ENCODE measurements at places on chromosomes 7 and 10.

DNA sequence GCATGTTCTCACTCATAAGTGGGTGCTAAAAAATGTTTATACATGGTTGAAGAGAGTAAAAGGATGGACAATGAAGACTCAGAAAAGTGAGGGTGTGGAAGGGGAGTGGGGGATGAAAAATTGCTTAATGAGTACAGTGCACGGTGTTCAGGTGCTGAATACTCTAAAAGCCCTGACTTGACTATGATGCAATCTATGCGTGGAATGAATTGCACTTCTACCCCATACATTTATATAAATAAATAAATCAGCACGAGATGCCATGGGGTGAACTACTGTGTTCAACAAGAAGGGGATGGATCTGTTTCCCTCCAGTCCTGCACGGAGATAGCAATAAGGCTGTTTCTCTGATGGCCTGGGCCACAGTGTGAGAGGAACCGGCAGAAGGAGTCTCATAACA lies 254.3 kb upstream of the LYZL1 start:
- no peak for DNase-seq

DNA sequence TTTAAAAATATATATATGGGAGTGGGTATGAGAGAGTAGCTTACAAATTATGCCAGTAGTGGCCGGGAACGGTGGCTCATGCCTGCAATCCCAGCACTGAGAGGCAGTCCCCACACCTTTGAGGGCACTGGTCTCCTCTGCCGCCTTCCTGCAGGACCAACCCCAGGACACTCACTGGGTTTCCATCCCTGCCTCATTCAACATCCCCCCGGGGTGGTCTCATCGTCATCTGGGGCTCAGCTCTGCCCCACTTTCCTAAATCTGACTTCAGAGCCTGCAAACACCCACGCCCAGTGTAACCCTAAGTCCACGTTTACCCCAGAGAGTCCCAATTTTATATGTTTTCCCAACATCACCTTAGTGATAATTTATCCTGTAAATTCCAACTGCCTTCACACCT lies 96.5 kb downstream of the DIP2C start:
- DNase-seq = no peak

- DNase-seq = no peak
Observed at GRCh38 chr7:29326864-29327263, 132.3 kb downstream of the CHN2 start.

DNA sequence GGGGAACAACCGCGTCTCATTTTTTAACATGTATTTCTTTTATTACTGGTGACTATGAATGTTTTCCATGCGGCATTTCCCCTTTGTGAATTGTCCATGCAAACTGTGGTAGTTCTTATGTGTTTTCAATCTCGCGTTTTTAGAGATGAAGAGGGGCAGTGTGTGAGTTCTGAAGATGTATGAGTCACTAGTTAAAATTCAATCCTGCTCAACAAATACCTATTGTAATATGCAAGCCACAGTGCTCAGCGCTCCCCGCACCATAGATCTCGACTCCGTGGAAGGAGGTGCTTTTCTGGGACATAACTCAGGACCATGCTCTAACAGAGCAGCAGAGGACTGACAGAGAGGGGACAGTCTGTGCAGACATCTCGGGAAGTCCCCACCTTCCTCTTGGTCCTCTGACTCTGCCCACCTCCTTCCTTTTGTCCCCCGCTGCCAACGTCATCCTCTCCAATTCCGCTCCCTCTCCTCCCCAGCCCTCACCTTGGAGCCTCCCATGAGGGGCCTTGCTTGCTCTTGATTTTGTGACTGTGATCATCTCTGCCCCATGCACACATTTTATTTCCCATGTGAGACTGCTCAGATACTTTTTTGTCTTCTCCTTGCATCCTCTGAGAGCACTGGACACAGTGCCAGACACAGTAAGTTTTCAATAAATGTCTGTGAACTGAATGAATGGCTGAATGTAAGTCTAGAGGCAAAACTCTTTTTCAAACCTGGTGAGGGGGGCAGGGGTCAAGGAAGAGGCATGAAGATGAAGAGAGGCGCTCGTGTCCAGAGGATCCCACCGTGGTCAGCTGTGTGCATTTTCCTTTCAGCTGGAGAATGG lies 42.7 kb upstream of the PLEKHA1 start:
- no peak for DNase-seq

DNA sequence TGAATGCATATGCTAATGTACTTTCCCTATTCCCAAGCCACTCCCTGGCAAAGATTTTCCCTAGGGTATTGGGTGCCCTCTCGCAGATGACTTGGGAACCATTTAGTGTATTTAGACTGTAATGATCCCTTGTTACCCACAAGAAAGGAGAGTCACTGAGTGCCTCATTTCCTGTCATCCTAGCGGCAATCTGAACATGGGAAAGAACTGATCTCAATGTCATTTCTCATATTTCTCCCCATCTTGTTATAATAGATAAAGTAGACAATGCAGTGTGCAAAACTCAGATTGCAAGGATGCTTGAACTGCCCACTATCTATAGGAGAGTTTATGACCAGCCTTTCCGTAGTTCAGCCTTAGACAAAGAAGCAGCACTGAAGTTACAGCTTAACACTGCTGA lies 123.3 kb downstream of the MICU1 start:
- no peak for DNase-seq

GRCh38 chr10:110824660-110825059 lies 47.1 kb upstream of the PDCD4 start:
- no peak for DNase-seq

- no peak for DNase-seq
Observed at GRCh38 chr10:31018356-31018750, 13.3 kb downstream of the ZNF438 start.

DNA sequence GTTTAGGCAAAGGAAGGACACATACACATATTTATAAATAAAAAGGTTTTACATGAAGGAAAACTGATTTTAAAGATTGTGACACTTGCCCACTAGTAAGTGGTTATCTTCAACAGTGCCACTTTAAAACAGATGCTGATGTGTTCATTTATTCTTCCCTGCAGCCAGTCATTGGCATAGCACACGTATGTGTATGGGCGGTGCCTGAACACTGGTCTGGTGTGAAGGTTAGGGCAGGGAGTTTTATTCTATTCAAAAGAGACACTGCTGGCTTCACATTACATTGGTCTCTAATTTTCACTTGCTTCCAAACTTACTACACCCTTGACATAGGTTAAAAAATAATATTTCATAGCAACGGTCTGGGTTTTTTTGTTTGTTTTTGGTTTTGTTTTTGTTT lies 57.9 kb downstream of the NOD1 start:
- no peak for DNase-seq

DNA sequence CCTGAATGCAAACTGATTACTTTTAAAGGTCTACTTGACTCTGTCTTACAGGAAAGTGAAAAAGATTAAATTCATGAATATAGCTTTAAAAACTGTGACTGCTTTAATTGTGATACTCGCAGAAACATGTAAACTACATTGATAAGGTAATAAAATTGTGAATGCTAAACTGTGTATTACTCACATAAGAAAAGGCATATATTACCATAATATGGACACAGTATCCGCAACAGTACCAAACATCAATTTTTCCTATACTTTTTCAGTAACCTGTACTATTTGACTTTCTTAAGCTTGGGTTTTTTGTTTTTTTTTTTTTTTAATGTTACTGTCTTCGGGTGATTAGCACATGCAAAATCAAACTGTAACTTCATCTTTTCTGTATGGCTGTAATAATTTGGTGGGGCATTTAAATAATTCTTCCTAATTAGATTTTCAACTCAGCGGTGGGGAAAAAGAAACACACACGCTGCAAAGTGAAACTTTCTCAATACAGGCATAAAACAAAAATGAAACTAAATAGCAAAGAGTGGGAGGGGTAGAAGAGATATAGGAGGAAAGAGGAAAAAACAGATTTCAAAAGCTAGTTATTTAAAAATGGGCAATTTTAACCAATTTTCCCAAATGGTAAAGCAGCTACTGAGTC lies 23.2 kb downstream of the NT5C3A start:
- no peak for DNase-seq

GRCh38 chr10:43026039-43026973 lies 50.6 kb upstream of the RET start:
- no peak for DNase-seq

DNA sequence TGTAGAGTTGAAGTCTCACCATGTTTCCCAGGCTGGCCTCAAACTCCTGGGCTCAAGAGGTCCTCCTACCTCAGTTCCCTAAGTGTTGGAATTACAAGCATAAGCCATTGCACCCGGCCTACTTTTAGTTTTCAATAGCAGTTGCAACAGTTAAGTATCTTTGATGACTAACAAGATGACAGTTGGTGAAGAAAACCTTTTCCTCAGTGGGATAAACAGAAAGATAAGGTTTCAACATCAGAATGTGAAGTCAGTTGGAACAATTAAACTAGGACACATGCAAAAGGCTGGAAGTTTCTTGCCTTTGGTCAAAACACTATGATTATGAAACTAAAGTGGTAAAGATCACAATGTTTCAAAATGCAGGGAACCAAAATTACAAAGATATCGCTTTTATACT lies 169.2 kb downstream of the ZNF438 start:
- DNase-seq = no peak

DNA sequence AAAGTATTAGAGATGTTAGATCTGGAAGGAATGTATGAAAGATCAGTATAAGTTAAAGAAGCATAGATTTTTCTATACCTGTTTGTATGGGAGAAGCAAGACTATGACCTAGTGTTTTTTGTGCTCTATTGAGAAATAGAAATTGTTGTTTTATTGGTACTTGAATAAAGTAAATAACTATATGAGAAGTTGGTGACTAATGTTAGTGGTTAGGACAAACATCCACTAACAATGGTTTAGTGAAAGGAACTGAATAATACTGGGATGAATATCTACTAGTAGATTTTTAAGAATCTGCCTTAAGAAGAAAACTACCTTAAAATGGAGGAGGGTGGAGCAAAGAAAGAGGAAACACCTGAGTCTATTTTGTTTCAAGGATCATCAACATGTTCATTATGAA lies 521.1 kb upstream of the POT1 start:
- no peak for DNase-seq

GRCh38 chr7:118182593-118183427 lies 1.2 kb upstream of the LSM8 start:
- DNase-seq = no peak

- DNase-seq = no peak
Observed at GRCh38 chr10:44102726-44103255, 282.1 kb downstream of the CXCL12 start.

- DNase-seq = no peak
Observed at GRCh38 chr10:127452568-127452967, 96.5 kb upstream of the NPS start.

GRCh38 chr7:137081321-137082093 lies 213.1 kb downstream of the CHRM2 start:
- DNase-seq = no peak

DNA sequence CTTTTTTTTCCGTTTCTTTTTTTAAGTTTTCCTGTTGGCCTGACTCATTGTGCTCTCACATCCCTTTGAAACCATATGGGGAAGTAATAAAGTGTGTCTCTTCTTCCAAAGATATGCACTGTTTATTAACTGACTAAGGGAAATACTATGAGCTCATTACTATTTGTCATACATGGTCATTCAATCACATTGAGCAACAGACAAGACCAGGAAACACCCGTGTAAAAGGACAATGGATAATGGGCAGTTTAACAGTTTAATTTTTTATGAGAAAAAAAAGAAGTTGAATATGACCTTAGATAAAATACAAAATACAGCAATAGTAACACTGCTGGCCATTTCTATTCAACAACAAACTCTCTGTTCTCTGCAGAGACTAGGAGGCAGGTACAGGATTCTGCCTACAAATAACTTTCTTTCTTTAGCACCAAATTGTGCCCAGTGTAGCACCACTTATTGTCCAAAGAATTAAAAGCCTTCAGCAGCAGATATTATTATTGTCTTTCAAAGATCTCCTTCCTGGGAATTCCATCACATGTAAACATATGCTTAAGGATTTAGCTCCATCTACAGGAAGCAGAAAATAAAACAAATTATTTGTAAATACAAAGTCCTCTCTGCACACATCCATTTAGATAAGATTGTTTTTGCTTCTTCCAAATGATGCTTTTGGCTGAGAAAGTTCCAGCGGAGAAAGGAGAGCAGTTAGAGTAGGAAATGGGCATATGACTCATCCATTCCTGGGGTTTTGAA lies 55.0 kb upstream of the AKR1E2 start:
- no peak for DNase-seq

GRCh38 chr7:80611779-80612178 lies 26.7 kb upstream of the CD36 start:
- no peak for DNase-seq

DNA sequence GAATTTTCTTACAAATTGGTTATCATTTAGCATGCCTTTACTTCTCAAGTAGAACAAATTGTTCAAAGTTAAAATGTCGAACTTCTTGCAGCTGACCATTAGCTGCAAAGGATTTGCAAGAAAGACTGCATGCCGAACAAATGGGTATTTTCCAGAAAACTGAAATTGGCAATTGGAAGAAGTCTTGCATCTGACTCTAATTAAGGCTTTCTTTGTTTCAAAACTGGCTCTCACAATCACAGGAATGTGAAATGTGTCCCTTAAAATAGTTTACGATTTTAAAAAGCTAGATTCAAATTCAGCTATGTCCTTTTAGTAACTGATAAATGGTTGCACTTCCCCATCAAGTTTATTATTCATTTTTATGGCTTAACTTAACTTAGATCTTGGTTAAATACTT lies 207.9 kb downstream of the ARL4A start:
- no peak for DNase-seq

DNA sequence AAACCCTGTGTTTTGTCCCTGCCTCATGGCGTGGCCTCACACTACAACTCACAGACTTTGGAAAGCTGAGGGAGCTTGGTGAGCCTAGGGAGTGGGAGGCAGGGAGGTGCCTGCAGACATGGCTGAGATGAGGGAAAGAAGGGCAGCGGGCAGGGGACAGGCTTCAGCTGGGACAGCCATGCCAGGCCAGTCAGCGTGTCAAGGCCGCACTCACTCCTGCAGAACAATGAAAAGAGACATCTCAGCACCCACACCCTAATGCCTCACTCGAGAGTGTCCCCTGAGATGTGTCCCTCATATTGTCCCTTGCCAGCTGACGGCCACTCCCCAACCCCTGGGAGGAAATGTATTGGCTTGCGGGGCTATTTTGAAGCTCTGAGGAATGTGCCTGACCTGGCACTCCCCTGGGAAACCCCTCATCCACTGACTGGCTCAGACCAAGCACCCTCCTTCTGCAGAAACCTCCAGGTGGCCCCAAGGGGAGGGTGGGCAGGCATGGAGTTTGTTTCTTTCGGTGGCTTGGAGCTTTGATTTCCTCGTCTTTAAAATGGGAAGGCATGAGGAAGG lies 31.6 kb downstream of the SH3PXD2A start:
- DNase-seq = no peak

GRCh38 chr7:40715053-40715430 lies 580.2 kb downstream of the SUGCT start:
- no peak for DNase-seq

GRCh38 chr10:21315645-21316220 lies 209.7 kb downstream of the SKIDA1 start:
- DNase-seq = no peak
